ENCODE measurements at places on chromosomes 4 and X. TPM values are rescaled to one million over a fixed set of nuclear protein-coding genes. Genes with fewer than 3 reads are reported as not detected.

The RHOH gene
- polyA plus RNA-seq: 82.0 TPM

The CSAG3 gene
- polyA plus RNA-seq: not detected

The ADGRL3 gene
- not detected for polyA plus RNA-seq

The KDR gene
- not detected for polyA plus RNA-seq

DNA sequence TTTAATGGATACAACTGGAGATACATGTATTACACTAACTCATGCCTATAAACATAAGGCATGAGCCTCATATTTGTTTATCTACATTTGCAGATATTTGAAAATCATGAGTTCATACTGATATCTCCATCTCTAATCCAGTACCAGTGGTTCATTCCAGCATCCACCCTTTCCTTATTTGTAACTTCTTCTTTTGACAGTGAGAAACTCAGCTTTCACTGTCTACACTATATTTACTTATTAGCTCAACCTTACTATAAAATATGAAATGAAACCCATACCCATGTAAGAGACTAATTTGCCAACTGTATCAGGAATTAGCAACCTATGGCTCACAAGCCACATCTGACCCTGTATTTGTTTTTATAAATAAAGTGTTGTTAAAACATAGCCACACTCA lies 161.9 kb upstream of the GPRIN3 start:
- H3K27ac ChIP-seq: no peak overlapping the region
- peaks cover 2% of the 10 kb centered on the region for H3K27me3 ChIP-seq
- peaks cover 22% of the 10 kb centered on the region for H3K4me1 ChIP-seq
- H3K4me3 ChIP-seq: no peak overlapping the region
- DNase-seq: no peak

- H3K27me3 ChIP-seq: peaks cover 6% of the 10 kb centered on the region
- peaks cover 16% of the 10 kb centered on the region for H3K4me1 ChIP-seq
- H3K4me3 ChIP-seq: no peak overlapping the region
- DNase-seq: no peak
- H3K27ac ChIP-seq: no peak overlapping the region
Observed at GRCh38 chr4:5037553-5038551, 13.4 kb upstream of the STK32B start.

DNA sequence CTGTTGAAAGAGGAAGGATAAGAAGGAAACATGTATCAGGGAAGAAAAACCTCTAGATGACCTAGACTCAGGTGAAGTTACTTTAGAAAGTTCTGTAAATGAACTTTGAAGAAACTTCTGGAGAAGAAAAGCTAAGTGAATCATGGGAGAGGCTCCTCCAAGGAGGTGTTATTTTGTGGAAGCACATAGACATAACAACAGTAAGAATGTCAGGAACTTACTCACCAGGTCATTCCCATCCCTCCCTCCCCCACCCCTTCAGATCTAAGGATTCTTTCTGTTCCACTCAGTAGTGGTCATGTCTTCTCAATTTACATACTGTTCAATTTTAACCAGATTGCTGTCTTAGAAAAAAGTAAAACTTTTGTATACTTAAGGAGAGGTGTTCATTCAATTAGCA lies 310.5 kb upstream of the DDX53 start:
- H3K4me3 ChIP-seq: no peak overlapping the region
- H3K27me3 ChIP-seq: no peaks in the 10 kb centered on the region
- no peak for DNase-seq

DNA sequence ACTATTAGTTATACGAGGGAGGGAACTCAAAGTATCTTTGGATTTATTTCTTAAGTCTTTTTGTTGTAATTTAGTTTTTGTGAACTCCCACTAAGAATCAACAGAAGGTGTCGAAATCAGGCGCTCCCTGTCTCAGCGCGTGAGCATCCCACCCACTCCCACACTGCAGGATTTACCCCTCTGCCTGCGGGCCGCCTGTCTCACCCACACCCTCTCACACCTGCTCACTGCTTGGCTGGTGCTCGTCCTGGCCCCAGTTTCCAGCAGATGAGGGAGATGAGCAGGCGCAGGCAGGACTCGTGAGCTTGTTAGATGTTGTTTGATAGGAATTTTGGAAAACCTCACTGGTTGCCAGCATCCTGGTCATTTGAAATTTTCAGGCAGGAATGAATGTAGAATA lies 20.8 kb upstream of the HGFAC start:
- H3K4me1 ChIP-seq: no peaks in the 10 kb centered on the region
- DNase-seq: no peak
- H3K27ac ChIP-seq: no peak overlapping the region
- H3K4me3 ChIP-seq: no peak overlapping the region

DNA sequence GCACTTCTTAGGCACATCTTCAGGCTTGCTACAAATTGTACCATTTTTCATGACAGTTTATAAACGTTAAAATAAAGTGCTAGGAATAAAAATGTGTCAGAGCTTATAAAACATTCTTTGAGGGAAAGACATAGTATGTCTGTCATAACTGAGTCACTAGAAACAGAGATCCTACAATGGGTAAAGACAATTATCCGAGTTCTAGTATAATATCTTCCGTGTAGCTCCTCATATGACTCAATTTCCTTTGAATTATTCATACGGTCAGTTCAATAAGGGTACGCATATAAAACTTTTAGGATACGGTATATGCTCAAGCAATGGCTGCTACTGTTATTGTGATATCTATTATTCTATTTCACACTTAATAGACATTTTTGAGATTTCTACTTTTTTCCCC lies 349.1 kb downstream of the PCDH10 start:
- no peak overlapping the region for H3K27ac ChIP-seq
- no peak overlapping the region for H3K4me3 ChIP-seq
- H3K36me3 ChIP-seq: no peaks in the 10 kb centered on the region
- DNase-seq: no peak
- H3K27me3 ChIP-seq: no peaks in the 10 kb centered on the region
- H3K4me1 ChIP-seq: no peaks in the 10 kb centered on the region

GRCh38 chr4:153936121-153936520 lies 147.2 kb upstream of the SFRP2 start:
- H3K4me1 ChIP-seq: no peaks in the 10 kb centered on the region
- H3K36me3 ChIP-seq: no peaks in the 10 kb centered on the region
- peaks cover 10% of the 10 kb centered on the region for H3K27me3 ChIP-seq
- no peak overlapping the region for H3K4me3 ChIP-seq

DNA sequence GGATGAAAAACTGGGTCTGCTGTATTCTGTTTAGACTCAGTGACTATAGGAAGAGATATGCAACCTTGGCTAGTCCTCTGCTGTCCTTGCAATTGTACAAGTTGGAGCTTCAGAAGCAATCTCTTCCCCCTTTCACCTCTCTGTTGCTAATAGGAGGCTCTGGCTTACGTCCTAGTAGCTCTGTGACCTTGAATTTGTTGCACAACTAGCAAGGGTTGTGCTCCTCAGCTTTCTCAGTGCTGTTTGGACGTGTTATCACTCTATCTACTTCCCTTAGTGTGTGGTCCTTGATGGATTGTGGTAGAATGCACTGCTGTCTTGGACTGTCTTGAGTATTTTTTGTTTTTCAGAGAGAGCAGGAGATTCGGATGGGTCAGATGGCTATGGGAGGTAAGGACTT lies 3.4 kb upstream of the ITGB1BP2 start:
- DNase-seq: no peak
- H3K4me3 ChIP-seq: no peak overlapping the region
- H3K36me3 ChIP-seq: peaks cover 15% of the 10 kb centered on the region
- no peak overlapping the region for H3K27ac ChIP-seq
- no peaks in the 10 kb centered on the region for H3K27me3 ChIP-seq

DNA sequence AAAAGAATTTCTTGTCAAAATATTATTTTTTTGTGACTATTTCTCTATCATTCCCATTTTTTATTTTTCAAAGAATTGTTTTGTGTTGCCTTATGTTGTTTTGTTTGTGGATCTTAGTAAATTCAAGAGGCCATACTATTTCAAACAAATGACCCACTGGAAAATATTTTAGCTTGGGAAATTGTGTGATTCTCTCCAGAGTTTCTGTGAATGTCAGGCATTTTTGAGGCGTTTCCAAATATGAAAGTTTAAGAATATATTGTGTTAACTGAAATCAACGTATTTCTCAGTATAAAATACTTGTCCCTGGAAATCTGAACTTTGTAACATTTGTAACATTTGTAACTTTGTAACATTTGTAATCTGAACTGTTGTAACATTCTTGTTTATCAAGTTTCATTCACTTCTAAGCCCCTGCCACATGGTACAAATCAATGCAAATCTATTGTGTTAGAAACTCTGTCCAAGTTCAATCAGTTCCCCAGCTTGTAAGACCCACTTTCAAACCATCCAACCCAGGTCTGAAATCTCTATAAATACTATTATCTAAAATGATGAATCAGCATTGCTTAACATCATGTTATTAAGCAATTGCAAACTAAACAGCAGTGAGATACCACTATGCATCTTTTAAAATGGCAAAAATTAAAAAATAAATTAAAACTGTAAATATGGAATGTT lies 465.4 kb upstream of the GRID2 start:
- no peaks in the 10 kb centered on the region for H3K36me3 ChIP-seq
- peaks cover 2% of the 10 kb centered on the region for H3K27me3 ChIP-seq
- H3K27ac ChIP-seq: no peak overlapping the region
- DNase-seq: no peak
- no peaks in the 10 kb centered on the region for H3K4me1 ChIP-seq
- H3K4me3 ChIP-seq: no peak overlapping the region

Data from immature natural killer cell (primary cell).